ENCODE measurements at places on chromosomes 3 and 15. TPM values are rescaled to one million over a fixed set of nuclear protein-coding genes. Genes with fewer than 3 reads are reported as not detected.

- H3K27me3 ChIP-seq = no peaks in the 10 kb centered on the region
- DNase-seq = no peak
- H3K27ac ChIP-seq = peak overlapping the region; percentile 74
- no peaks in the 10 kb centered on the region for H3K36me3 ChIP-seq
- peaks cover 47% of the 10 kb centered on the region for H3K4me1 ChIP-seq
Measured at GRCh38 chr3:129597087-129597999, 9.1 kb downstream of the PLXND1 start.

CCDC13 gene
- 0.28 TPM for total RNA-seq

C3orf52 gene
- total RNA-seq = 5.5 TPM

GRCh38 chr15:81852411-81853149 is 193.2 kb downstream of the MEX3B start:
- no peaks in the 10 kb centered on the region for H3K27me3 ChIP-seq
- H3K36me3 ChIP-seq = no peaks in the 10 kb centered on the region
- DNase-seq = no peak
- no peaks in the 10 kb centered on the region for H3K4me1 ChIP-seq
- H3K4me3 ChIP-seq = no peak overlapping the region

CHAC1 gene
- 0.58 TPM for total RNA-seq

- peak; percentile 21 for DNase-seq
- H3K27ac ChIP-seq = no peak overlapping the region
- H3K36me3 ChIP-seq = no peaks in the 10 kb centered on the region
- no peaks in the 10 kb centered on the region for H3K27me3 ChIP-seq
Measured at GRCh38 chr15:84398763-84399701, 163.5 kb downstream of the GOLGA6L4 start.

GRCh38 chr15:22895465-22896190 is 57.2 kb downstream of the NIPA2 start:
- H3K27me3 ChIP-seq = no peaks in the 10 kb centered on the region
- H3K36me3 ChIP-seq = no peaks in the 10 kb centered on the region
- no peaks in the 10 kb centered on the region for H3K4me1 ChIP-seq
- no peak for DNase-seq
- no peak overlapping the region for H3K27ac ChIP-seq
- H3K4me3 ChIP-seq = no peak overlapping the region

FETUB gene
- total RNA-seq = not detected

- no peak overlapping the region for H3K27ac ChIP-seq
- no peaks in the 10 kb centered on the region for H3K36me3 ChIP-seq
- H3K27me3 ChIP-seq = no peaks in the 10 kb centered on the region
- DNase-seq = no peak
- H3K4me3 ChIP-seq = no peak overlapping the region
- H3K4me1 ChIP-seq = no peaks in the 10 kb centered on the region
Measured at GRCh38 chr3:156859578-156859977, 33.4 kb downstream of the LEKR1 start.

HTR3E gene
- not detected for total RNA-seq

DNA sequence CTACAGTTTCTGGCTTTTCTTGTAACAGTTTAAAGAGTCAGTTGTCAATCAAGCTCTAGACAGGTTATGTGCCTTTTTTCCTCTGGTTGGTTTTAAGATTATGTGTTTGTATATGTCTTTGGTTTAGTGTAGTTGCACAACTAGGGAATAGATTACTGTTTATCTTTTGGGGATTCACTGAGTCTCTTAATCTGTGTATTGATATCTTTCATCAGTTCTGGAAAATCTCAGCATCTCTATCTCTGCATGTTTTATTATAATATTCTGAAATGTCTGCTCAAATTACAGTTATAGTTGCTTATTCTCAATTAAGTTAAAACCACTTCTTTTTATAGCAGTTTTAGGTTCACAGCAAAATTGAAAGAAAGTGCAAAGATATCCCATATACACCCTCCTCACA is 14.3 kb downstream of the DUT start:
- DNase-seq = no peak
- H3K27me3 ChIP-seq = no peaks in the 10 kb centered on the region
- H3K4me1 ChIP-seq = no peaks in the 10 kb centered on the region
- no peaks in the 10 kb centered on the region for H3K36me3 ChIP-seq

- no peak overlapping the region for H3K27ac ChIP-seq
- no peaks in the 10 kb centered on the region for H3K4me1 ChIP-seq
- H3K27me3 ChIP-seq = no peaks in the 10 kb centered on the region
- H3K36me3 ChIP-seq = no peaks in the 10 kb centered on the region
- H3K4me3 ChIP-seq = no peak overlapping the region
- no peak for DNase-seq
Measured at GRCh38 chr15:90046911-90047392, 45.8 kb downstream of the ZNF710 start.

SLCO2A1 gene
- 0.83 TPM for total RNA-seq

DNA sequence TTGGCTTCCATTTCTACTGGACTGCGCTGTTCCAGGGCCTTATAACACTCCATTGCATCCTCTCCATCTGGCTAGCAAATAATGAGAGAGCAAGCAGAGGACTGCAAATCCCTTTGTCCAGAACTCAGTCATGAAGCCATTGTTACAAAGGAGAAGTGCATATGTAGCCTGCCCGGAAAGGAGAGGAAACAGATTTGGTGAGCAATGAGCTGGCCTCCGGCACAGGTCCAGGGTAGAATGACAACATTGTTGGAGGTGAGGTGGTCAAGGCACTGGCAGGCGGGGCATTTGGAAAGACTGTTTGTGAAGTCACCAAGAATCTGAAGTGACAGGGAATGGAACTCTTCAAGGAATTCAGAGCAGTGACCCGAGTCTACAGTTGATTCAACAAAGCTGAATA is 25.0 kb upstream of the ATP1B3 start:
- no peak for DNase-seq
- H3K27ac ChIP-seq = no peak overlapping the region
- H3K4me3 ChIP-seq = no peak overlapping the region
- no peaks in the 10 kb centered on the region for H3K27me3 ChIP-seq
- H3K36me3 ChIP-seq = no peaks in the 10 kb centered on the region

GRCh38 chr3:56926243-56926946 is 124.6 kb upstream of the ARHGEF3 start:
- no peak for DNase-seq
- H3K27ac ChIP-seq = no peak overlapping the region
- H3K27me3 ChIP-seq = no peaks in the 10 kb centered on the region

DNA sequence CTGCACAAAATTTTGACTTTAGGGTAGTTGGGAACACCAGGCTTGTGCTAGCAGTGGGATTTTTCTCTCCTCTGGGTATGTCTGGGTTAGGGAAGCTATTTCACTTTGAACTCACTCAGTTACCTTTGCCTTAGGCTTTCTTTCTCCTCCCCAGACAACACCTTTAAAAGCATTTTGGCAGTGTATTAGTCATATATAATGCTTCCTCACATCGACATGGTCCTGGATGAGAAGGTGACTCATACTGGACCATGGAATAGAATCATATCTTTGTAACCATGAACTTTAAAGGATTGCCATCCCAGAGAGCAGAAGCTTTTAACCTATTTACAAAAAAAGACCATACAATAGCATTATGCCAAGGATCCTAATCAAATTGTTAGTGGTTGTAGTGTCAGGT is 2.7 kb downstream of the RYR3 start:
- no peaks in the 10 kb centered on the region for H3K27me3 ChIP-seq
- H3K27ac ChIP-seq = no peak overlapping the region
- no peak for DNase-seq
- H3K4me1 ChIP-seq = peaks cover 5% of the 10 kb centered on the region
- no peaks in the 10 kb centered on the region for H3K36me3 ChIP-seq

DNA sequence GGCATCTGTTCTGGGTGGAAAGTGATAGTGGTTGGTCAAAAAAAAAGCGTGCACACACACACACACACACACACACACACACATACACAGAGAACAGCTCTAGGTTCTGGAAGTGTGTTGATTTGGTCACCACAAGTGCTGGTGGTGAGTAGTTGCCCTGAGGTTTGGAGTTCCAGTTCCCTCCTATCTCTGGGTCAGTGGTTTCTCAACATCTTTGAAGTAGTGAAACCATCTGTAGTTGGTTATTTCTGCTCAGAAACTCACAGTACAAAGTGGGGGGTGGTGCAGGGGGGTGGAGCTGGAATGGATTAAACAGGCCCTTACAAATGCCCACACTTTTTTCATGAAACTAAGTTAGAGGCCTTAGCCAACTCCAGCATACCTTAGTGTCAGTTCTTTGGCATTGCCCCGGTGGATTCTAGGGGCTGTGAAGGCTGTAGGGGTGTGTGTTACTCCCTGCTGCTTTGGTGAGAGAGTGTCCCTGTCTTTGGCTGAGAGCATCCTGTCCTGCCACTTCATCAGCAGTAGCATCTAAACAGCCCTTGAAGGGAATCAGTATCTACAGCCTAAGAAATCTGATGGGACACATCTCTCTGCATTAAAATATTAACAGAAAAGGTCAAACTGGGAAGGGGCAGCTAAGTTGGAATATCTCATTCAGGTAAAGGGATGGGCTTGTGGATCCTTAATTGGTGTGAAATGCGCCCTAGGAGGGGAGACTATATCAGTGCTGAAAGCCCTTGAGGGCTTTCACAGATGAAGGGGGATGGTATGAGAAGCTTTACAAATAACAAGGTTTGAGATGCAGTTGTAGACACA is 20.6 kb downstream of the SMAD3 start:
- no peaks in the 10 kb centered on the region for H3K27me3 ChIP-seq
- H3K4me1 ChIP-seq = peaks cover 55% of the 10 kb centered on the region

CCR9 gene
- 0.24 TPM for total RNA-seq

GRCh38 chr3:179882292-179882691 is 154.4 kb downstream of the PEX5L start:
- no peak overlapping the region for H3K27ac ChIP-seq
- no peaks in the 10 kb centered on the region for H3K27me3 ChIP-seq
- H3K4me1 ChIP-seq = no peaks in the 10 kb centered on the region
- no peaks in the 10 kb centered on the region for H3K36me3 ChIP-seq

DNA sequence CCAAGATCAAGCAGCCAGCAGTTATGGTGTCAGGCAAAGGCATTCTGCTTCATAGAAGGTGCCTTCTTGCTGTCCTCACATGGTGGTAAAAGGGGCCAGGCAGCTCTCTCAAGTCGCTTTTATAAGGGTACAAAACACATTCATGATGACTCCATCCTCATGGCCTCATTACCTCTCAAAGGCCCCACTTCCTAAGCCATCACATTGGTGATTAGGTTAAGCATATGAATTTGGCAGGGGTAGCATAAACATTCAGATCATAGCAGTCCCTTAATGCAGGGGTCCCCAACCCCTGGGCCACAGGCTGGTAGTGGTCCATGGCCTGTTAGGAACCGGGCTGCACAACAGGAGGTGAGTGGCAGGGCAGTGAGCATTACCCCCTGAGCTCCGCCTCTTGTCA is 42.8 kb downstream of the PRR23E start:
- H3K27ac ChIP-seq = no peak overlapping the region
- DNase-seq = no peak
- H3K36me3 ChIP-seq = no peaks in the 10 kb centered on the region
- no peak overlapping the region for H3K4me3 ChIP-seq
- no peaks in the 10 kb centered on the region for H3K27me3 ChIP-seq

DNA sequence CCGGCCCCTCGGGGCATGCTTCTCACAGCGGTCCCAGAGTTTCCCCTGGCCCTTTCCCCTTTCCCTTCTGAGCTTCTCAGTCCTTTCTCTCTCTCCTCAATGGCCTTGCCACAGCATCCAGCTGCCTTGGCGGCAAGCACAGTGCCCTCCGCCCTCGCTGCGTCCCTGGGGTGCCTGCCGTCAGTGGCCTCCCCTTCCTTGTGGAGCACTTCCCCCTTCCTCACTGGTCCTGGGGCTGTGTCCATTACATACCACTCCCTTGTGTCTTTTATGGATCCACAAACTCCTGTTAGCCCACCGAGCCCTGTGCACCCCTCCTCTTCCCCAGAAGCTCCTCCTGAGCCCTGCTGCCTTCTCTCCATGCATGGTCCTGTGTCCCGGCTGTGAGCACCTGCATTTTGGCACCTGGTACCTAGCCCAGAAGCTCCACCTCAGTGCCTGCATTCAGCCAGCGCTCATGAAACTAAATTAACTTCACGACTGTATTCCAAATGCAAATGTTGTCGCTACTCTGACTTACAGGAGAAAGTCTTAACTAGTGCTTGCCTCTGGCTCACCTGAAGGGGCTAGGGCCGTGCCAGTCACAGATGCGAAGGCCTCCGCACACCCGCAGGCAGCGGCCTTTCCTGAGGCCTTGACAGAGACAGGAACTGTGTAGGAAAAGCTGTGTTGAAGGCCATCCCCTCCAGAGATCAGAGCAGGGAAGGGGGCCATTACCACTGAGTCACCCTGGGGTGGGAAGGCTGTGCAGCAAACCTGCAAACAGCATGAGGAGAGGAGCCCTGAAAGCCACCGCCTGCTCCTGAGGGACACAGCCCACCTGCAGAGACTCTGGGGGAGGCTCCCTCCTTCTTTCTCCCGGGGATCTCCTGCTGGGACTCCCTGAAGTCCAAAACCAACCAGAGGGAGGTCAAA is 19.1 kb upstream of the KLF13 start:
- no peaks in the 10 kb centered on the region for H3K4me1 ChIP-seq
- DNase-seq = no peak
- H3K36me3 ChIP-seq = no peaks in the 10 kb centered on the region
- H3K27ac ChIP-seq = no peak overlapping the region
- no peak overlapping the region for H3K4me3 ChIP-seq

DNA sequence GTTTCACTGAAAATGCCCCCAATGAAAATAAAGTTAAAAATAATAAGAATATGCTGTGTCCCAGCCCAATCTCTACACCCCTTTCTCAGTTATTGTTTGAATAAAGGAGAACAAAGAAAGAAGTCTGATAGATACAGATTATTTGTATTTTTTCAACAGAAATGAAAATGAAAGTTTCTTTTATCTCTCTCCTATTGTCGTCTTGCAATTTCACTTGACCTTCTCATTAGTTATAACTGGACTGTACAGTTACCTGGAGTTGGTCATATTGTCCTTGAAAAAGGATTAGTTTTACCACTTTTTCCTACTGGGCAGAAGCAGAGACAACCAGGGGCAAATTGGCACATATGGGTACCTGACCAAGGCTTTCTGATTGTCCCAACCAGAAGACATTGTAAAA is 440.0 kb downstream of the PDCD6IP start:
- no peaks in the 10 kb centered on the region for H3K27me3 ChIP-seq
- no peak overlapping the region for H3K4me3 ChIP-seq
- H3K27ac ChIP-seq = no peak overlapping the region
- DNase-seq = no peak
- no peaks in the 10 kb centered on the region for H3K36me3 ChIP-seq
- no peaks in the 10 kb centered on the region for H3K4me1 ChIP-seq

GRCh38 chr3:62139957-62140356 is 233.4 kb downstream of the FEZF2 start:
- H3K4me3 ChIP-seq = no peak overlapping the region
- H3K4me1 ChIP-seq = peaks cover 3% of the 10 kb centered on the region
- H3K27me3 ChIP-seq = no peaks in the 10 kb centered on the region
- DNase-seq = no peak

PTX3 gene
- total RNA-seq = 0.61 TPM

OR5K3 gene
- total RNA-seq = not detected

All from ovary (tissue), 10 donors.